ENCODE measurements at places on chromosomes 11 and 22.

GRCh38 chr22:30202531-30203006 lies 44.0 kb downstream of the LIF start:
- DNase-seq = no peak

GRCh38 chr11:47714554-47715081 lies 551 bp downstream of the AGBL2 start:
- peak; percentile 25 for DNase-seq

DNA sequence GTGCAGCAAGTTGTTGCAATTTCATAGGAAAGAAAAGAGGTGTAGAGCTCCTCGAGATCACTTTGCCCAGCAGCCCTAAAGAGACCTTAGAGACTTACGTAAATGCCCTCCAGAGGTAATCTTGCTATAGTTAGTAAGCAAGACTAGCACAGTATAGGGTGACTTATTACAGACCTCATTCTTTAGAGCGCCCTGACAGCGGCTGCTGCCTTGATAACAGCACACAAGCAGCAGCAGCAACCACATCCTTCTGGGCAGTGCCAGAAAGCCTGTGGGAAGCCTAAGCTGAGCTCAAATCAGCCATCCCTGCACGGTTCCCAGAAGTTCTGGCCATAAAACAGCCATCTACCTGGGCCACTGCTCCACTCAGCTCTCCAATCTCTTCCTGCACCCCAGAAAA lies 22.6 kb upstream of the OR56B1 start:
- DNase-seq = no peak

DNA sequence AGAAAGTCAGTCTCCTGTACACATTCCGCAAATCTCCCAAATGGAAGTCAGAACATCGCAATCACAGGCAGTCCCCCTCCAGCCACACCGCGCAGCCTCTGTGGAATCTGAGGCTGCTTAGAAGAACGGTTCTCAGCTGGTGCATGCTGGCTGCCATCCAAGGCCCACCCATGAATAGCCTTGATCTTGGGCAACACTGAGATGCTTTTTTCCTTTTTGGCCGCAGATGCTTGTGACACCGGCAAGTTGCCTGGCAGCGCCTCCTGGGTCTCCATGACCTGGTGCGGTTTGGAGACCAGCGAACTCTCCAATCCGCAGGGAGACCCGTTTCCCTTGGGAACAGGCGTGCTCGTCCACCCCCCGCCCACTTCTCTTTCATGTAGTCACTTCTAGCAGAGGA lies 26.3 kb upstream of the PHF21B start:
- DNase-seq = peak; percentile 9

GRCh38 chr11:45752106-45752505 lies 52.8 kb upstream of the SLC35C1 start:
- no peak for DNase-seq

All from EL (cell line).